ENCODE measurements at places on chromosomes 7 and 10. TPM values are rescaled to one million over a fixed set of nuclear protein-coding genes. Genes with fewer than 3 reads are reported as not detected.

Gene SPDYE8
- total RNA-seq = not detected

Gene HKDC1
- total RNA-seq = not detected

Gene NOM1
- 7.8 TPM for total RNA-seq

Gene RELN
- 0.16 TPM for total RNA-seq

Gene GDF10
- 0.25 TPM for total RNA-seq

Gene PPP1R17
- not detected for total RNA-seq

Gene EEPD1
- 4.6 TPM for total RNA-seq

Gene VSTM4
- total RNA-seq = 15.8 TPM

Gene RRP12
- total RNA-seq = 34.1 TPM

Gene SRGN
- 54.7 TPM for total RNA-seq

Gene RET
- total RNA-seq = 0.44 TPM

Gene TMEM229A
- not detected for total RNA-seq

Gene GPR85
- 0.92 TPM for total RNA-seq

Gene CYCS
- total RNA-seq = 273 TPM

Gene TFR2
- 0.15 TPM for total RNA-seq

Gene FXYD4
- total RNA-seq = not detected

Gene AKR1C8
- total RNA-seq = not detected

Gene ELAPOR2
- 9.9 TPM for total RNA-seq

Gene PNLIPRP2
- not detected for total RNA-seq

Gene GNGT1
- not detected for total RNA-seq

Gene TWIST1
- total RNA-seq = 0.51 TPM

Gene KNDC1
- 0.07 TPM for total RNA-seq

Gene CFAP58
- total RNA-seq = 3.4 TPM

Gene CFAP69
- 1.3 TPM for total RNA-seq

Gene TMEM184A
- total RNA-seq = 0.47 TPM

Gene MACROH2A2
- total RNA-seq = 11.8 TPM

Gene HOXA5
- total RNA-seq = 2.8 TPM

Gene PTER
- total RNA-seq = 17.5 TPM

Gene LBX1
- not detected for total RNA-seq

Gene SFTPA1
- not detected for total RNA-seq

Gene MALRD1
- 0.43 TPM for total RNA-seq

Gene CREB5
- 8.4 TPM for total RNA-seq

Gene AOAH
- 4.0 TPM for total RNA-seq

Gene IFIT2
- 11.9 TPM for total RNA-seq

Gene KAZALD1
- total RNA-seq = 7.4 TPM

Gene CAMK2B
- total RNA-seq = 79.0 TPM

Gene CLRN3
- not detected for total RNA-seq

Gene INSYN2A
- 0.37 TPM for total RNA-seq

Gene NRBF2
- total RNA-seq = 9.4 TPM

Gene UTF1
- not detected for total RNA-seq

Gene KCNIP2
- 87.1 TPM for total RNA-seq

Gene PDK4
- 45.6 TPM for total RNA-seq

Gene NEURL1
- total RNA-seq = 0.14 TPM
